ENCODE measurements at places on chromosomes 6 and 20. TPM values are rescaled to one million over a fixed set of nuclear protein-coding genes. Genes with fewer than 3 reads are reported as not detected.

Gene ABHD16B
- total RNA-seq: not detected

Gene CDH22
- total RNA-seq: not detected

Gene ZC2HC1B
- not detected for total RNA-seq

Gene F13A1
- 0.18 TPM for total RNA-seq

Gene LIME1
- 12.8 TPM for total RNA-seq

Gene GPSM3
- 12.0 TPM for total RNA-seq

Gene LIN28B
- total RNA-seq: 110 TPM

Gene C20orf144
- 0.26 TPM for total RNA-seq

Gene SLC17A2
- not detected for total RNA-seq

Gene DNMT3B
- total RNA-seq: 996 TPM

Gene UBE2V1
- 152 TPM for total RNA-seq

Gene PAK5
- 0.20 TPM for total RNA-seq

Gene BRPF3
- total RNA-seq: 43.4 TPM

Gene TSPO2
- total RNA-seq: not detected

Gene SYNJ2
- total RNA-seq: 25.4 TPM

Gene NT5E
- total RNA-seq: 0.33 TPM

Gene BCAS1
- 0.37 TPM for total RNA-seq

Gene SOX18
- total RNA-seq: 1.6 TPM

Gene EDN1
- 2.1 TPM for total RNA-seq

Gene BLTP3A
- total RNA-seq: 17.8 TPM

Gene MUC21
- total RNA-seq: not detected

Gene ULBP3
- 5.8 TPM for total RNA-seq

Gene PLEKHG1
- total RNA-seq: 1.0 TPM

Gene HLA-DMB
- 1.7 TPM for total RNA-seq

Gene HSP90AB1
- total RNA-seq: 2,056 TPM

Gene RIMS1
- 0.83 TPM for total RNA-seq

Gene KIAA0408
- 3.1 TPM for total RNA-seq

Gene OPN5
- total RNA-seq: not detected

Gene FITM2
- 1.7 TPM for total RNA-seq

Gene ECI2
- total RNA-seq: 67.5 TPM

Gene CCDC28A
- 12.0 TPM for total RNA-seq

Gene ARFGEF3
- total RNA-seq: 12.5 TPM

Gene UBD
- not detected for total RNA-seq

Gene ANGPT4
- total RNA-seq: 0.07 TPM

Gene NFATC2
- 0.61 TPM for total RNA-seq

Gene DOK5
- 4.5 TPM for total RNA-seq

Gene SIM1
- not detected for total RNA-seq

Gene EPHA7
- total RNA-seq: 9.4 TPM

Gene GPX5
- not detected for total RNA-seq

Gene DEFB132
- total RNA-seq: not detected

Gene DUSP15
- 6.7 TPM for total RNA-seq

Gene SLC17A1
- total RNA-seq: not detected

Gene HLA-DOB
- total RNA-seq: 0.20 TPM

Gene GSTA2
- total RNA-seq: not detected

Gene BNIP5
- total RNA-seq: not detected

Gene GGTLC1
- total RNA-seq: not detected

Gene HLA-DRB5
- 3.3 TPM for total RNA-seq

Gene DEFB124
- not detected for total RNA-seq

Gene GHRH
- total RNA-seq: 0.68 TPM

Gene LY6G6D
- not detected for total RNA-seq

Gene C4B
- total RNA-seq: 2.7 TPM

Gene SPATA25
- total RNA-seq: 1.8 TPM

Gene LRFN2
- 0.13 TPM for total RNA-seq

Gene GPANK1
- total RNA-seq: 26.8 TPM

Gene LGSN
- 0.13 TPM for total RNA-seq

Gene VNN1
- total RNA-seq: not detected

Gene CD93
- not detected for total RNA-seq
